ENCODE measurements at places on chromosomes 7 and 10.

- no peak for DNase-seq
Observed at GRCh38 chr7:105886776-105887175, 10.4 kb upstream of the ATXN7L1 start.

DNA sequence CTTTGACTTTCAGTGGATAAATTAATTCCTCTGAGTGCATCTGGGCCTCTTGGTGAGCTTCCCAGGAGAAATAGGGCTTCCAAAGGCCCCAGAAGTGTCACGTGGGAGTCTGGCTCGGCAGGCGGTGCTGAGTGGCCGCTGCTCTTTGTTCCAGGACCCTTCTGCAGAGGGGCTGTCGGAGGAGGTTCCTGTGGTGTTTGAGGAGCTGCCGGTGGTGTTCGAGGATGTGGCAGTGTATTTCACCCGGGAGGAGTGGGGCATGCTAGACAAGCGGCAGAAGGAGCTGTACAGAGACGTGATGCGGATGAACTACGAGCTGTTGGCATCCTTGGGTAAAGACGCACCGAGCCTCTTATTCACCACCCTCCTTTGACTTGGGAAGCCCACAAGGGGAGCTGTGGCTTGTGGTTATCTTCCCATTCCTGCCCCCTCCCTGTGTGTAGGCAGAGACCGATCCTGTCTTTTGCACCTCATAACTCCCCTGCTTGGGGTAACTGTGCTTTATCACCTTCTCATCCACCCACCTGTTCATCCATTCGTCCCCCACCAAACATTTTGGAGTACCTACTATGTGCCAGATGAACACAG, 11.9 kb downstream of the ZNF862 start:
- DNase-seq = no peak

DNA sequence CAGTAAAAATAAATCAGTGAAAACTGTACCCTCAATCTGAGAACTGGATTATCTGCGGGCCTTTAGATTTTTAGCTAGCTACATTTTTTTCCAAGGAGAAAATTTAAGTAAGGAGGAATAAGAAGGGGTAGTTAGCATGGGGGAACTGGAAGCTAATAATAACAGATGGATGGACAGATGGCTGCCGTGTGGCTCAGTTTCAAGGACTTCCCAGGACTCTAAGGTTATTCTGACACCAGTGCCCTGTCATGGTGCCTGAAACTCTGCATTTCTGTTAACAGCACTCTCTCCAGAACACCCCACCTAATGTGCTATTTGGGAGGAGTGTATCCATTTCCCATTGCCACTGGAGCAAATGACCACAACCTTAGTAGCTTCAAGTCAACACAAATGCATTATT, 75.7 kb upstream of the PDE1C start:
- no peak for DNase-seq

DNA sequence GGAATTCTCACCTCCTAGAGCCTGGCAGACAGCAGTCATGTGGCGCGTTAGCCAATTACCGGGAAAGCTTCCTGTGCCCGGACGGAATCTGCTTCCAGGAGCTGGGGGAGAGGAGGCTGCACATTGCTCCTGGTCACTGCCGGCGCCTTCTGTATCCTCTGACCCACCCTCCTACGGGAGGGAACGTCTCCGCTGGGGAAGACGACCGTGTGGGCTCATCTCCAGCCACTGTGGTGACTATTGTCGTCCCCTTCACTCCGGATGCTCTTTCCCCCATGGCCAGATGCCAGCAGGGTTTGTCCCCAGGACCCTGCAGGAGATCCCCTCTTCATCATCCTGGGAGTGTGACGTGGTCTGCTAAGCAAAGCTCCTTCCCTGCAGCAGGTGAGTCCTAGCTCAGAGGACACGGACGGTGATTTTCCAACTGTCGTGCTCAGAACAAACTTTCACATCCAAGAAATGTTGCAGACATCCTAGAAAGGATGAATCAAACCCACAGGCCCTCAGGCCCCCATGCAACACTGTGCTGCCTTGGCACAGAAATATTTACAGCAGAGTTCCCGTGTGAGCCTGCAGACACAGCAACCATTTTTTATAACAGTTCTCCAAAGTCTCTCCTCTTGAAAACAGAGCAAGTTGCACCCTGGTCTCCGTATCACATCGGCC, 29.6 kb upstream of the FAM20C start:
- DNase-seq = no peak

GRCh38 chr7:112572669-112573301, 92.0 kb downstream of the LSMEM1 start:
- no peak for DNase-seq

- no peak for DNase-seq
Observed at GRCh38 chr10:123944661-123945060, 53.1 kb upstream of the CPXM2 start.

GRCh38 chr7:44269943-44270493, 55.4 kb downstream of the CAMK2B start:
- no peak for DNase-seq

GRCh38 chr10:71292624-71293445, 26.2 kb upstream of the SLC29A3 start:
- DNase-seq = no peak

Data from NCI-H774 (cell line).